ENCODE measurements at places on chromosomes 7 and 10.

GRCh38 chr10:6985644-6986043, 405.6 kb upstream of the PRKCQ start:
- no peak for DNase-seq

- no peak for DNase-seq
Observed at GRCh38 chr10:29157321-29157720, 131.5 kb upstream of the LYZL1 start.

DNA sequence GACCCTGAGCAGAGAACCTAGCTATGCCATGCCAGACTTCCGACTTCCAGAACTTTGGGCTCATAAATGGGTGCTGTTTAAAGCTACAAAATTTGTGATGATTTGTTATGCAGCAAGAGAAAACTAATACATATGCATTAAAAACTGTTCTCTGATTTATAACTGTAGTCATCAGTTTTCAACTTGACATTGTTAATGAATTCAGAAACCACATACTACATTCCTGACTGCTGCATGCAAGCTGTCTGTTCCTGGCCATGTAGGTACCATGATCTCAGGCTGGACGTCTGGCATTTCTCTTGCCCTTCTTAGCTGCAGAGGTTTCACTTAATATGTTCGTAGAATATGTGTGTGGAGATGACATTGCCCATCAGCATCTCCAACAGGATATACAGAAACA, 28.4 kb downstream of the MKX start:
- DNase-seq, result no peak

- DNase-seq, result no peak
Observed at GRCh38 chr10:110216942-110217661, 9.7 kb downstream of the MXI1 start.

GRCh38 chr7:50147951-50148808, 55.1 kb upstream of the ZPBP start:
- no peak for DNase-seq

DNA sequence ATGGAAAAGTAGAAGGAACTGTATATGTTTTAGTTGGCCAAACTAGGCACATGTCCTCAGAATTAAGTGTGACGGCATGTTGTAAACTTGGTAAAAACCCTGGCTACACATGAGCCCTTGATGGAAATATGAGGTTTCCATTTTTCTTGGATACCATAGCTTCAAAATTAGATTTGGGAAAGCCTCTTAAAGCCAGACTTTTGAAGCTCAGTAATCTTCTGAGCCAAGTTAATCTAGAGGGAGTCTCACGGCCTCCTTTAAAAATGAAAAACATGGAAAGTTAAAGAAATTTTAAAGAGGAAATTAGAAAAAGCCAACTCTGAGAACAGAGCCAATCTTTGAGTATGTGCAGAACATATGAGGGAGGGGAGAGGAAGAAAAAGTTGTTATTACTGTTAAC, 376.0 kb downstream of the CTNNA3 start:
- no peak for DNase-seq

DNA sequence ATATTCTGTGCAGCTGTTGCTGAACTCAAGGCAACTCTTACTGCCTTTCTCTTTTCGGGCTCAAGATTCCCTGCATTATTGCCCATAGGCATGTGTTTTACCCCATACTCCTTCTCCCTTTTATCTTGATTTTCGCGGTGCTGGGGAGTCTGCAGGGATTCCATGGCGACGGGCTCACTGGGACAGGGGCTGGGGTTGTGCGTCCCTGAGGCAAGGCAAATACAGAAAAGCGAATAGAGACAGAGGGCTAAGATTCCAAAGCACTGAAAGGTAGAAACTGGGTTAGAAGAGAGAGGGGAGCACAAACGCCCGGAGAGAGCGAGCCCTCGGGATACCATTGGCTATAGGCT, 519 bp upstream of the RPP38 start:
- no peak for DNase-seq

DNA sequence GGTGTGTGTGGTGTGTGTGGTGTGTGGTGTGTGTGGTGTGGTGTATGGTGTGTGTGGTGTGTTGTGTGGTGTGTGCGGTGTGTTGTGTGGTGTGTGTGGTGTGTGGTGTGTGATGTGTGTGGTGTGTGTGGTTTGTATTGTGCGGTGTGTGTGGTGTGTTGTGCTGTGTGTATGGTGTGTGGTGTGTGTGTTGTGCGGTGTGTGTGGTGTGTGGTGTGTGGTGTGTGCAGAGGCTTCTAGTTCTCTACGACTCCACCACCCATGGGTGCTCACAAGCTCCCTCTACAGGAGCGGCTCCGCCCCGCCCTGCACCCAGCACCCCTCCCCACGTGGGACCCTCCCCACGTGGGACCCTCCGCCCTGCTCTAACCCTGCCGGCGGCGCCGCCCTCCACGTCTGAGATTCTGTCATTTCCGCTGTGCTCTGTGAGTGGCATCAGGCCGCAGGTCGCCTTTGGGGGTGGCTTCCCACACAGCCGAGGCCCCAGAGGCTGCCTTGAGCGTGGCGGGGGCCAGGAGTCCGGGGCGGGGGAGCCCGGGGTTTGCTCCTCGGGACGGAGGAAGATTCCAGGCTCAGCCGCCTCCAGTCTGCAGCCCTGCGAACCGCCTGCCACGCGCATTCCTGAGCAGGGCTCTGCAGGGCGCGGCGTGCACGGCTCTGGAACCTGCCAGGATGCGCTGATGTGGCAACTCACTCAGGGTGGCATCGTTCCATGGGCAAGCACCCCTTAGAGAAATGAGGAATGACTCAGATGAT, 37.0 kb upstream of the DNAJB6 start:
- DNase-seq, result no peak

DNA sequence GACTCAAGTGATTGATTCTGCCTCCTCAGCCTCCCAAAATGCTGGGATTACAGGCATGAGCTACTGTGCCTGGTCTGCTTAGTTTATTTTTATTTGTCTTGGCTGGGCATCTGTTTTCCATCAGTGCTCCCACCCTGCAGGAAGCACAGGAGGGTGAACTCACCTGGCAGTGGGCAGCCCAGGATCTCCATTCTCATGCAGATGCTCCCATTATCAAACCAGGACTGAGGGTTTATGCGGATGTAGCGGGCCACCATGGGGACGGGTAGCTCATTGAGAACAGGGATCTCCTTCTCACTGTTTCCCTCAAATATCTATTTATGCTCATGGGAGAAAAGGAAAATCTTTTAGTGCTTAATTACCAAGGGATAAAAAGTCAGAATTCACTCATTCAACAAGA, 93.8 kb downstream of the CPXM2 start:
- no peak for DNase-seq

DNA sequence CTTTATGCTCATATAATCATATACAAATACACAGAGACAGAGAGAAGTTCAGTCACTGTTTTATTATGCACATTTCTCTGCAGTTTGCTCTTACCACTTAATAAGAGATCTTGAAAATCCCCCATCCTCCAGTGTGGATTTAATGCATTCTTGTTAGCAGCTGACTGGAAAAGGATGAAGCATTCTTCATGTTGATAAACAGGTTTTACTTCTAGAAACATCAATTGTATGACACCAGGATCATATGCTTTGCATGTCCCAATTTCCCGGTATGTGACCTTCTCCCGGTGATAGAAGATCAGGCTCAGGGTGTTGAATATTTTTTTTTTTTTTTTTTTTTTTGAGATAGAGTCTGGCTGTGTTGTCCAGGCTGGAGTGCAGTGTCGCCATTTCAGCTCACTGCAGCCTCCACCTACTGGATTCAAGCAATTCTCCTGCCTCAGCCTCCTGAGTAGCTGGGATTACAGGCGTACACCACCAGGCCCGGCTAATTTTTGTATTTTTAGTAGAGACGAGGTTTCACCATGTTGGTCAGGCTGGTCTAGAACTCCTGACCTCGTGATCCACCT, 6.2 kb upstream of the CREB3L2 start:
- no peak for DNase-seq

All from endothelial cell (in vitro differentiated cells).